ENCODE measurements at places on chromosomes 16 and 17.

DNA sequence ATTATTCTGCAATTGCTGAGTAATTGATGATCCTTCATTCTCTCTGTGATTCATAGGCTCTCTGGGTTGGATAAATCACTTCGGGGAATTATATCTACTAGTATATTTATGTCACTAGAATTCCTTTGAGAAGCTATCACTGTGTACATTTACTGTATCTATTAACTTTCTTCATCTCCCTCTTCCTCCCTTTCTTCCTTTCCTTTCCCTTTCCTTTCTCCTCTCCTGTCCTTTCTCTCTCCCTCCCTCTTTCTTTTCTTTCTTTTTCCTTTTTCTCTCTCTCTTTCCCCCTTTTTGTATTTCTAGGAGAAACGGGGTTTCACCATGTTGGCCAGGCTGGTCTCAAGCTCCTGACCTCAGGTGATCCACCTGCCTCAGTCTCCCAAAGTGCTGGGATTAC lies 711.8 kb downstream of the WWOX start:
- no peak for DNase-seq

DNA sequence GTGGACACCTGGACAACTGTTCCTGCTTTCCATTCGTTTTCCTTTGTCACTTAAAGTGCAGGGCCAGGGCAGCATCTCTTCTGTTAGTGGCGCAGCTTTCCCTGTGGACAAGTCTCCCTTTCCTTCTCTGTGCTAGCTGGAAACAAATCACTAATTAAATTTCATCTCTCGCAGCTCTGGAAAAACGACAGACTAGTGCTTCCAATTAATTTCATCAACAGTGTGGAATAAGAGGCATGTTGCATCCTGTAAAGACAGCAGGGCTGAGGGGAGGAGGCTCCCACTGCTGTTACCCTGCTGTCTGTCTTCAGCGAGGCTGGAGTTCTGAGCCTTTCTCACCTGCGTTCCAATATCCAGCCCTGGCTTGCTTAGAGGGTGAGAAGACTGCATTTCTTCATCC lies 352.1 kb upstream of the HSBP1 start:
- no peak for DNase-seq

DNA sequence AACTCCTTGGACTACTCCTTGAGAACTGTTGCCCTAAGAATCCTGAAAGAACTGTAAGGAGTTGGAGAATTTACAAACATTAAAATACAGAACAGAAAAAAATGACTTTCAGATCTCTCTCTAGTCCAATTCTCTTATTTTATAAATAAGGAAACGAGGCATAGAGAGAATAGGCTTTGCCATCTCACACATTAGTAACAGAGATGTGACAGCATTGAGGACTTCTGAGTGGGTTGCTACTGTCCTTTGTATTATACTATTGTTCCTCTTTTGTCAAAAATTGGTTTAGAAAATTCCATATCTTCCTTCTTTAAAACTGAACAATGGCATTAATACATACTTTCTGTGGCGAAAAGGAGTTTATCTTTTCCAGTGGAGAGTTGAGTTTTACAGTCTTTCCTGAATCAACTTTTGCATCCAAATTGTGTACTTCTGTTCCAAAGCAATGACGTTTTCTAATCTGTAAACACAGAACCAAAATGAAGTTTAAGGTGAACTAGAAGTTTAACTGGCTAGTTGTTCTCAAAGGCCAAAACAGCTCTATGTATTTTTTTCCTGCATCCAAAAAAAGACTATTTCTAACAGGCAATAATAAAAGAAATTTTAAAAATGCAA lies 16.5 kb downstream of the BRIP1 start:
- DNase-seq = no peak

DNA sequence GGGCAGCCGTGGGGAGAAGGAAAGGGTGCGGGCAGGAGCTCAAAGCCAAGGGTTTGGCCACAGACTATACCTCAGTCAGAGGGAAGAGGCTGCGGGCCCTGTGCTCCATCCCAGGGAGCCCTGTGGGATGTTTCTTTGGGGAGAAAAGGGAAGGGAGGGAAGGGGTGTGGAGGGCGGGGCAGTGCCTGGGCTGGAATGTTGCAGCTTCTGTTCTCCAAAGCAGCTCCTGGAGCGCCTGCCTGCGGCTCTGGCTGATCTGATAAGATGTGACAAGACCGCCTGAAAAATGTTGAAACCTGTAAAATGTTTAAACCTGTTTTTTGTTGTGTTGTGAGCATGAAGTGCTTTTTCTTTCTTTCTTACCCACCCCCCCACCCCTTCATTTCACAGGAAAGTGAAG lies 32.8 kb downstream of the WNT3 start:
- DNase-seq = no peak

DNA sequence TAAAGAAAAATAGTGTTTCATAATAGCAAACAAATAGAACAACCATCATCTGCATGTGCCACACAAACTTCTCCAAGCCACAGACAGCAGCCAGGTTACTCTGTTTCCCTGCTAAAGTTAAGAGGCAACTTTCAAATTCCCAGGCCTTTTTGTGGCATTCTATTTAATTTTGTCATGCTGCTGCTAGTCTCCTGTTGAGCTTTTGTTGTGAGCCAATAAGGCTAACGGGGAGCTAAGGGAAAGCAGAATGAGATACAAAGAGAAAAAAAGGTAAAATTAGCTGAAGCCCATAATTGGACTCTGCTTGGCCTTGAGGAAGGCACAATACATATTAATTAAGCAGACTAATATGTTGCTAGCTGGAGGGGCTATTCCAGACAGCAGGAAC lies 74.7 kb upstream of the GNAO1 start:
- DNase-seq = no peak

GRCh38 chr16:72800524-72801161 lies 247.3 kb downstream of the ZFHX3 start:
- no peak for DNase-seq

DNA sequence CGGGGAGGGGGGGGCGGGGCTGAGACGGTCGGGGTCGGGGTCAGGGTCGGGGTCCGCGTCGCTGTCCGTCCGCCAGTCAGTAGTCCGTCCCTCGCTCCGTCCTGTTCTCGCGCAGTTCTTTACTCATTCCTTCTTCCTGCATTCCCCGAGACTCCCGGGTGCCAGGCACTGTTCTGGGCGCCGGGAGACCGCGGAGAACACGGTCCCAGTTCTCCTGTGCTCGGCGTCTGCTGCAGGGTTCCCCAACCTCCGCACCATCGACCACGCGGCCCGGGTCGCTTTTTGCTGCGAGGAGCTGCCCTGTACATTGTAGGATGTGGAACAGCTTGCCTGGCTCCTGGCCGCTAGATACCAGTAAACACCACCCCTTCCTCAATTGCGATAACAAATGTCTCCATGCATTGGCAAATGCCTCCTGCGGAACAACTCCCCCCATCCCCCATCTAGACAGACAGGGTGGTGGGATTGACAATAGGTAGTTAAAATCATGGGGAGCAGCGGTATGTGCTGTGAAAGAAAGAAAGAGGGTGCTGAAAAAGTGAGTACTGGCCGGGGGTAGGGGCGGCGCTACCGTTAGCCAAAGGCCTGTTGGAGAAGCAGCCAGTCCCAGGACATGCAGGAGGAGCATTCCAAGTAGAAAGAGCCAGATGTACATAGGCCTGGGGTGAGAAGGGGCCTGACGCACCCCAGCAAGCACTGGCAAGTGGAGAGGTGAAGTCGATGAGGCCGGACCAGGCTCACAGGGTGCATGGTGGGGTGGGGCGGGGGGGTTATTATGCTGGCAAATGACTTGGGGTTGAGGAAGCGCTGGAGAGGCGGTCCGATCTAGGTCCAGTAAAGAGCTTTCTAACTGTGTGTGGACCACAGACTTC lies 631 bp downstream of the TRAF7 start:
- no peak for DNase-seq

DNA sequence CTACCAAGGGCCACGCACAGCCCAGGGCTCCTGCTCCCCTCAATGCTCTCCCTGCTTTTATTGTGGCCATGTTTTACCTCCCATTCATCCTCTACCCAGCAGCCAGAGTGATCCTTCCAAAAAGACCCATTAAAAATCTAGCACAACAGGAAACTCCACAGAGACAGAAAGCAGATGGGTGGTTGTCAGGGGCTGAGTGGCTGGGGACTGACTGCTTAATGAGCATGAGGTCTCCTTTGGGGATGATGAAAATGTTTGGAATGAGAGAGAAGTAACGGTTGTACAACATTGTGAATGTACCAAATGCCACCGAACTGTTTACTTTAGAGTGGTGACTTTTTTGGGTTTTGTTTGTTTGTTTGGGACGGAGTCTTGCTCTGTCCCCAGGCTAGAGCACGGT lies 107.4 kb downstream of the GAS7 start:
- no peak for DNase-seq

GRCh38 chr17:38671939-38672720 lies 2.6 kb downstream of the EPOP start:
- no peak for DNase-seq

- DNase-seq = no peak
Measured at GRCh38 chr17:8869114-8869815, 1.8 kb upstream of the PIK3R6 start.

GRCh38 chr17:47324224-47325020 lies 667 bp downstream of the EFCAB13 start:
- DNase-seq = peak; percentile 51

- DNase-seq = no peak
Measured at GRCh38 chr17:80177986-80178595, 8.3 kb downstream of the CARD14 start.

GRCh38 chr16:65218348-65218747 lies 96.5 kb upstream of the CDH11 start:
- DNase-seq = no peak

DNA sequence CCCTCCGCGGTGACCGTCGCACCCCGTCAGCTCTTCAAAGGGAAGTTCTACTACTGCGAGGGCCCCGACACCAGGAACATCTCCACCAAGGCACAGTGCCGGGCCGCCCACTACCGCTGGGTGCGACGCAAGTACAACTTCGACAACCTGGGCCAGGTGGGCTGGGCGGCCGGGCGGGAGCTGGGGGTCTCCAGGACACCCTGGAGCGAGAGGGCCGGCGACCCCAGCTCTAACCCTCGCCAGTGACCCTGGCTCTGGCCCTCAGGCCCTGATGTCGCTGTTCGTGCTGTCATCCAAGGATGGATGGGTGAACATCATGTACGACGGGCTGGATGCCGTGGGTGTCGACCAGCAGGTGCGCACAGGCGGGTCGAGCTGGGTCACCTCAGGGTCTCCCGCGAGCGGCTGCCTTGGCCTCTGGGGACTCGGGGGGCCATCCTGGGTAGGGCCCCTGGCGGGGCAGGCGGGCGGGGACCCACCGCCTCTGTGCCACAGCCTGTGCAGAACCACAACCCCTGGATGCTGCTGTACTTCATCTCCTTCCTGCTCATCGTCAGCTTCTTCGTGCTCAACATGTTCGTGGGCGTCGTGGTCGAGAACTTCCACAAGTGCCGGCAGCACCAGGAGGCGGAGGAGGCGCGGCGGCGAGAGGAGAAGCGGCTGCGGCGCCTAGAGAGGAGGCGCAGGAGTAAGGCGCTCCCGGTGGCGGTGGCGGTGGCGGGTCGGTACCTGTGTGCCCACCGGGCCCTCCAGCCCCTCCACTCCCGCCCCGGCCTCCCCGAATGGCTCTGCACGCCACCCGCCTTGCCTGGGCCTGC lies 13.4 kb downstream of the TPSG1 start:
- no peak for DNase-seq

DNA sequence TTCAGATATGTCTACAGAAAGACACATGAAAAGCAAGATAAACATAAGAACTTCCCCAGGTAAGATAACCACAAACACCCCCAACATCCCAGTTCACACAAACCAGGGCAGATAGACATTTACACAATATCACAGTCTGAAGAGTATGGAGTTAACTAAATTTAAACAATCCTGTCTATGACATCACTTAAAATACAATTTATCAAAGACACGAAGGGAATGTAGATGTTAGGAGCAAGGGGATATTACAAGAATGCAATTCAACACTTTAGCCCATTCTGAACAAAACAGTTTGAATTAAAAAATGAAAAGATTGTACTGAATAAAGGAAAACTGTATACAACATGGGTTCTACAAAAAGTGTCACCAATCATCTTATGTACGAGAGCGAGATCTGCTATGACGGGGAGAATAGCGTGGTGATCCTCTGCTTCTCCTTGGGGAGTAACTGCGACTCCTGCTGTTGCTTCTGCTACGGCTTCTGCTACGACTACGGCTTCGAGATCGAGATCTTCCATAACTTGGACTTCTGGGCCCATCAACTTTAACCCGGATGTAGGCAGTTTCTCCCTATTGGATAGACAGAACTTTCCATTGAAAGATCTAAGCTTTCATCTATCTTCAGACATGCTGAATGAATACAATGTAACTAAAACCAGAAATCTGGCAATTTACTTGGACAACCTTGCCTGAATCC lies 1.9 kb downstream of the SRSF1 start:
- DNase-seq = no peak

GRCh38 chr17:43909537-43910231 lies 2.3 kb upstream of the MPP2 start:
- DNase-seq = no peak

GRCh38 chr16:75389096-75389690 lies 44.1 kb downstream of the CFDP1 start:
- no peak for DNase-seq

DNA sequence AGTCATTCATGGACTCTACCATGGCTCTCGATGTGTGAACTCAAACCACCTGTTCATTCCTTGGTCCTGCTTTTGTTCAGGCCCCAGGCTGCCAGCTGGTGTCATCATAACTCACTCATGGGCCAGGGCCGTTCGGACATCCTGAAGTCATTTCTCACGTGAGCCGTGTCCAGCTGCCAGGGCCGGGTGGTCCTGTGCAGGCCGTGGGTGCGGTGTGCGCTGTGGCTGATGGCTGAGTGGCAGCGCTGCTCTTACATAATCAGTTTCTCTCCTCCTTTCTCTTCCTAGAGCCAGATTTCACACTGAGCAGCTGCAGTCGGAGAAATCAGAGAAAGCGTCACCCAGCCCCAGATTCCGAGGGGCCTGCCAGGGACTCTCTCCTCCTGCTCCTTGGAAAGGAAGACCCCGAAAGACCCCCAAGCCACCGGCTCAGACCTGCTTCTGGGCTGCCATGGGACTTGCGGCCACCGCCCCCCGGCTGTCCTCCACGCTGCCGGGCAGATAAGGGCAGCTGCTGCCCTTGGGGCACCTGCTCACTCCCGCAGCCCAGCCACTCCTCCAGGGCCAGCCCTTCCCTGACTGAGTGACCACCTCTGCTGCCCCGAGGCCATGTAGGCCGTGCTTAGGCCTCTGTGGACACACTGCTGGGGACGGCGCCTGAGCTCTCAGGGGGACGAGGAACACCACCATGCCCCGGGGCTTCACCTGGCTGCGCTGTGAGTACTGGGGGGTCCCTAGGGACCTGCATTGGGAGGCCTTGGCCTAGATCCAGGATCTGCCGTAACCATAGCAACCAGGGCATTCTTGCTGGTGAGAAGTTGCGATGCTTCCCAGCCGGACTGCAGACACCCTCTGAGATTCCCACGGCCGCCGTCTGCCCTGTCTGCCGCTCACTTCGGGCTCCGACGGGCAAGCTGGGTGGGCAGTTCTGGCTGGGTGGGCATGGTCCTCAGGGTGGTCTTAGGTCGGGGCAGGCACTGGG lies at the start of gene IL34:
TSS of gene IL34 (plus strand) at position 300 of the 982 bp plus-strand sequence. CDS start at position 689, 389 bp downstream.
- no peak for DNase-seq

- no peak for DNase-seq
Measured at GRCh38 chr16:82043680-82044584, 8.9 kb downstream of the HSD17B2 start.

- peak; percentile 70 for DNase-seq
Measured at GRCh38 chr17:32520104-32520701, 33.4 kb downstream of the CDK5R1 start.
